Aorta (tissue), 5 donors: ENCODE measurements at places on chromosomes 16 and 17. TPM values are rescaled to one million over a fixed set of nuclear protein-coding genes. Genes with fewer than 3 reads are reported as not detected.
A peak's percentile ranks its signal among the peaks of the same experiment; 100 is the strongest.

DNA sequence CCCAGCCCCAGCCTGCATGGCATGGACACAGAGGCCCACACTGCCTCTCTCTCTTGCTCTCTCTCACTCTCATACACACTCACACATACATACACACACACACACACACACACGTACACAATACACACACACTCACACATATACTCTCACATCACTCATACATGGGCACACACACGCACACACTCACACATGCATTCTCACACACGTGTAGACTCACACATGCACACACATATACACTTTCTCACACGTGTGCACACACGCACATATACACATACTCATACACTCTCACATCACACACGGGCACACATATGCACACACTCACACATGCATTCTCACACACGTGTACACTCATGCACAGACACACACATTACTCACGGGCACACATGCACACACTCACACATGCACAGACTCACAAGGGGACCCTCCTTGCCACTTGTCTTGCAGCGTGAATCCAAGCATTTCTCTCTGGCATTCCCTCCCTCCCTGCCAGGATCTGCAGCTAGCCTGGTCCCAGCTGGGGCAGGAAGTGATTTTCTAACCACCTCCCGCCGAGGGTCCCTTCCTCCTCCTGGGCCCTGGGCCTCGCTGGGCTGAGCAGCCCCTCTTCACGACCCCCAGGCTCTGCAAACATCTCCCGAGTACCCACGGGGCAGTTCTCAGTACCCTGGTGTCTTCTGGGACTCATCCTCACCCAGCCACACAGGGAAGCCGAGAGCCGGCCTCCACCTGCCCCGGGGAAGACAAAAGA, 37.5 kb downstream of the IL21R start:
- DNase-seq = no peak

GRCh38 chr16:66695471-66695934, 1.0 kb downstream of the CMTM4 start:
- no peak for DNase-seq

DNA sequence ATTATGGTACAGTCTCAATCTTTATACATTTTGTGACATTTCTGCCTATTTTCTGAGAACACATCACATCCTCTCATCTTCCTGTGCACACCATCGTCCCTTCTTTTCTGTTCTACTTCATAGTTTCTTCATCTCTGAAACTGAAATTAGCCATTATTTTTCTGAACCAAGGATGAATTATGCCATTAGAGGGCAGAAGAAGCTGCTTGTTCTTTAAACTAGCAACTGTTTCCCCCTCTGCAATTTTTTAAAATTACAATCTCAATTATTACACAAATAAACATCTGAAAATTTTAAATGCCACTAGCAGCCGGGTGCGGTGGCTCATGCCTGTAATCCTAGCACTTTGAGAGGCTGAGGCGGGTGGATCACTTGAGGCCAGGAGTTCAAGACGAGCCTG, 41.3 kb downstream of the RBBP6 start:
- no peak for DNase-seq

- DNase-seq = no peak
Observed at GRCh38 chr16:22784690-22785214, 29.2 kb upstream of the HS3ST2 start.

GRCh38 chr17:80621997-80622357, 77.3 kb downstream of the RPTOR start:
- DNase-seq = no peak

DNA sequence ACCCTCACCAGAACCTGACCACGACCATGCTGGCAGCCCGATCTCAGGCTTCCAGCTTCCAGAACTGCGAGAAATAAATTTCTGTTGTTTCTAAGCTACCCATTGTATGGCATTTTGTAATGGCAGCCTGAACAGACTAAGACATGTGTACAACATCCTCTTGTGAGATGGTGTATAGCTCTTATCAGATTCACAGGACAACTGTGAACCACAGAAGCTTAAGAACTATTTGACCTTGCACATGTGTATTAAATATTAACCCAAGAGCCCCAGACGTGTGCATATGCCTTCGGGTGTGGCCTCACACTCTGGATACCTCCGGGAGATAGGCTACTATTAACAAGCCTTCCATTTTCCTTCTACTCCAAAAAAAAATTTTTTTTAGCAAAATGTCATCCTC, 248.9 kb downstream of the SLC39A11 start:
- no peak for DNase-seq

GRCh38 chr17:19621697-19622096, 26.9 kb upstream of the ALDH3A2 start:
- no peak for DNase-seq

DNA sequence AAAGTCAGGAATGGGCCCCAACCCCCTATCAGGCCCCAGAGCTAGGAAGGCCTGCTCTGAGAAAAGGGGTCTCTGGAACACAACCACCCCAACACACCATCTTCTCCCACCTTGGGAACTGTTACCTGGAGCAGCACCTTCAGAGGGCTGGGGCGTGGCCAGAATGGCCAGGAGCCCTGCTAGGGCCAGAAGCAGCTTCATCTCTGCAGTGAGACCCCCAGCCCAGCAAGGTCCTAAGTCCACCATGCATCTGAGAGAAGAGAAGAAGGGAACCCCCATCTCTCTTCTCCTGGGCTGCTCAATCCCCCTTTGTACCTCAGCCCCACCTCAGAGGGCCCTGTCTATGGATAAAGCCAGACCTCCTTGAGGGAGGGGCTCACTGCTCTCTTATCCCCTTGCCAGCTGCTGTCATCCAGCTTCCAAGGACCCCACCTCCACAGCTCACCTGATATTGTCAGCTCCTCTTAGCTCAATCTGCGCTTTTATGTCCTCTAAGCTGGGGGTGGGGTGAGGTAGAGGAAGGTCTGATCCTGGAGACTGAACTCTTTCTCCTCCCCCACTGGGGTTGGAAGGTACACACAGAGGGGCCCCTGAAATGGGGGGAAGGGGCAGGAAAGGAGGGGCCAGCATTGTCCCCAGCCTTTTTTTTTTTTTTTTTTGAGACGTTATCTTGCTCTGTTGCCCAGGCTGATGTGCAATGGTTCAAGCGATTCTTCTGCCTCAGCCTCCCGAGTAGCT, at the start of gene MPO:
Gene MPO, minus strand, starts transcription at position 456 of the 738 bp plus-strand sequence. Its CDS starts 177 bp downstream, at position 279.
- DNase-seq = no peak

DNA sequence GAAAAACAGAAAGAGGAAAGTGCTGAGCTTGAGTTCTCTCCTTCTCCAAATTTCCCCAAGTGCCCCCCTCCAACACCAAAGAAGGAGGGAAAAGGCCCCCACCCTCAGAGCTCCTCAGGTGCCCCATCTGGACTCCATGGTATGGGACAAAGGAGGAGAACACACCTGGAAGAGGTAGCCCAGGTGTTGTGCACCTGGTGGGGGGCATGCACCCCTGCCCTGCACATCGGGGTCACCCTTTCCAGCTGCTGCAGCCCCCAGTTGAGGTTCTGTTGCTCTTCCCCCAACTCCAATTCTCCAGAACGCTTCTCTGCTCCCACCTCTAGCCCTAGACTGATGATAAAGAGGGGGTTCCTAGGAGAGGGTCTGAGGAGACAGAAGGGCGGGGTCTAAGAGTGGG, 3.0 kb upstream of the COL1A1 start:
- DNase-seq = peak; percentile 63

DNA sequence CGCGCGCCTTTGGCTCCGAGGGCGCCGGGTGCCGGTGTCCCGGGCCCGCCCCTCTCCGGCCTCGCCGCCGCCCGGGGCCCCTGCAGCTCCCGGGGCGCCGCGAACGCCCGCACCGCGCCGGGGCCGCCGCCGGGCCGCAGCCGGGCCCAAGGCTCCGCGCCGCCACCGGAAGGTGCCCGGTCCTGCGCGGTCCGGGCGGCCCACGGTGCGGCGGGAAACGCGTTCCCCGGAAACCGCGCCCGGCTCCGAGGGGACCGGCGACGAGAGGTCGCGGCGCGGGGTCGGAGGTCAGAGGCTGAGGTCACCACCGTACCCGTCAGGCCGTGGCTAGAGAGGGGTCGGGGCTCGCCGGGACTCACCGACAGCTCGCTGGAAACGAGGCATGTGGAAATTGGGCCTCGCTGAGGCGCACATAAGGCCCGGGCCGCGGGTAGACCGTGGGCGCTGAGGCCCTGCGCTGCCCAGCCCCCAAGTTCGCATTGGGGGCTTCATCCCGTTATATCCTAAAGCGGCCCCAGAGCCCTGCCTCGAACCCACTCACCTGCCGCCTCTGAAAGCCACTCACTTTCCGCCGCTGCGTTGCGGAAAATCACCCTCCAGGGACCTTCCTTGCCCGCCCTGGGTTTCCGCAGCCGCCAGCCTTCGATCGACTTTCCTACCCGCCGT, at the start of gene DUS1L:
Gene DUS1L, minus strand, starts transcription at position 167 of the 666 bp plus-strand sequence. CDS start 745 bp downstream, outside the sequence.
- peak; percentile 74 for DNase-seq

GRCh38 chr17:63838631-63839171, 3.8 kb downstream of the SMARCD2 start:
- DNase-seq = peak; percentile 90

GRCh38 chr17:34370997-34371395, 8.0 kb upstream of the CCL1 start:
- no peak for DNase-seq

GRCh38 chr17:74078363-74078941, 125.0 kb upstream of the RPL38 start:
- DNase-seq = no peak

DNA sequence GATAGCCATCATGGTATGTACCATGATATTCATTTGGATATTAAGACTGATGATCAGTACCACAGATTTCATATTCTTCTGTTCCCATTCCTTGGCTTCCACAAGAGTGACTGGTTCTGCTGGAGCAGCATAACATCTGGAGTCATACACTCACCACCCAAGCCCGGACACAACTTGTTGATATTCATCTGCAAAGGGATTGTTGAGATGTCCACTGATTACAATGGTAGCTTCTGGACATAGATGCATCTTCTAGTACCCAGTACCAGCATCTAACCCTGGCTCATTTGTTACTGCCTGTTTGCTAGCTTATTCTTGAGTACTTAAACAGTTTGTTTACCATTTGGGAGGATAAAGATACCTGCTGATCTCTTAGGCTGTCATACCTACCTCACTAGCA, 235.7 kb upstream of the AXIN2 start:
- DNase-seq = no peak

- no peak for DNase-seq
Observed at GRCh38 chr17:72077326-72077960, 43.4 kb upstream of the SOX9 start.

- no peak for DNase-seq
Observed at GRCh38 chr16:26078716-26079355, 387.1 kb downstream of the HS3ST4 start.

DNA sequence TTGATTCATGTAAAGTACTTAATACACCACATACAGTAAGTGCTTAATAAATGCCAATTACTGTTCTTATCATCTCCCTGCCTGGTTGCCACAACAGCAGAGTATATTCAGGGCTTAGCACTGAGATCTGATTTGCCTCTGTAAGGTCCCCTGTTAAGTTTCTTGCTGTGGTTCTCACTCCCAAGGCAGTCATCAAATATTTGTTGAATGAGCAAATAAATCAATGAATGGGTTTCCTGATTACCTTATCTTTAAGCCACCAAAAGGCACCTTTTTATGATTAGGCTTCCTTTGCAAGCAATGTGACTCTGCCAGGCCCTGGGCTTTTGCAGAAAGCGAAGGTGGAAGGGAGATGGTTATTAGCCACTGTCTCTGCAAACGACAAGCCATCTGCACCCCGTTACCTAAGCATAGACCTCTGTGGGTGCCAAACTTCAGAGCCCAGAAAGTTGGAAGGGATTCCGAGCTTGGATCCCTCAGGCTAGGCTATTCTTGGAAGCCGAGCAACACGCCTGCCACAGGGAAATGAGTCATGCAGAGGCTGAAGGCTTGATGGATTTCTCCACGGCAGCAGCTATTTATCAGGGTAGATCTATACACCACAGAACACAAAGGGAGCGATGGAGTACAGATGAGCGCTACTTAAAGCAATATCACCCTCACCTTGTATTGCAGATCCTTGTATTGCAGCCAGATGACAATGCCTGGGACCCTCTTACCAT, 102.0 kb downstream of the GRIN2A start:
- peak; percentile 78 for DNase-seq

DNA sequence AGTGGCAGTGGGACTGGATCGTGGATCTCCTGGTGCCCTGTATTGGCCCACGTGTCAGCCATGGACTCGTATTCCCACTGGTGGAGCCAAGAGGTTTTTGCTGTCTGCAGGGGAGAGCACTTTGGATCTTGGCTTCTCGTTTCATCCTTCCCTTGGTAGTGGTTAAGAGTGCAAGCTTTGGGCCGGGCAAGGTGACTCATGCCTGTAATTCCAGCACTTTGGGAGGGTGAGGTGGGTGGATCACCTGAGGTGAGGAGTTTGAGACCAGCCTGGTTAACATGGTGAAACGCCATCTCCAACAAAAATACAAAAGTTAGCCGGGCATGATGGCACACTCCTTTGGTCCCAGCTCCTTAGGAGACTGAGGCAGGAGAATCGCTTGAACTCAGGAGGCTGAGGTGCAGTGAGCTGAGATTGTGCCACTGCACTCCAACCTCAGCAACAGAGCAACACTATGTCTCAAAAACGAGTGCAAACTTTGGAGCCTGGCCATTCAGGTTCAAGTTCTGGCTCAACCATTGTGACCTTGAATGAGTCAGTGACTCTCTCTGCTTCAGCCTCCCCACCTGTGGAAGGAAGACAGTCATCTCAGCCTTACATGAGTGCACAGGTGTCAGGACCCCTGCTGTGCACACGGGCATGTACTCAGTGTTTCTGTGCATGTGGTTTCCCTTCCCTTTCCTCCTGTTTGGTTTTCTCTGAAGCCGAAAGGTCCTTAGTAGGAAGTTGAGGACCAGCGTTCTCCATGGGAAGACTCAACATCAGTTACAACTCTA, 57.4 kb downstream of the PLCG2 start:
- DNase-seq = no peak

- DNase-seq = no peak
Observed at GRCh38 chr17:60724647-60725046, 47.0 kb downstream of the BCAS3 start.

GRCh38 chr17:79053251-79053925, 21.2 kb upstream of the ENGASE start:
- DNase-seq = peak; percentile 26

- DNase-seq = peak; percentile 68
Observed at GRCh38 chr16:27232061-27232900, 29.0 kb downstream of the KDM8 start.

GRCh38 chr17:49880291-49881053, 32.6 kb upstream of the TAC4 start:
- DNase-seq = peak; percentile 79

The KRTAP3-1 gene
- not detected for total RNA-seq

The NPTX1 gene
- total RNA-seq = 0.45 TPM

The SOX8 gene
- total RNA-seq = 7.0 TPM

The C16orf89 gene
- 31.6 TPM for total RNA-seq

The RMI2 gene
- 0.81 TPM for total RNA-seq

The ITGA2B gene
- total RNA-seq = 3.3 TPM

The CYGB gene
- total RNA-seq = 26.6 TPM

The HSD17B2 gene
- not detected for total RNA-seq

The HES7 gene
- 0.19 TPM for total RNA-seq
